ENCODE measurements at places on chromosomes 3 and 15. TPM values are rescaled to one million over a fixed set of nuclear protein-coding genes. Genes with fewer than 3 reads are reported as not detected.
A peak's percentile ranks its signal among the peaks of the same experiment; 100 is the strongest.

SLC6A20 gene
- not detected for total RNA-seq

HERC2 gene
- total RNA-seq = 36.6 TPM

DNA sequence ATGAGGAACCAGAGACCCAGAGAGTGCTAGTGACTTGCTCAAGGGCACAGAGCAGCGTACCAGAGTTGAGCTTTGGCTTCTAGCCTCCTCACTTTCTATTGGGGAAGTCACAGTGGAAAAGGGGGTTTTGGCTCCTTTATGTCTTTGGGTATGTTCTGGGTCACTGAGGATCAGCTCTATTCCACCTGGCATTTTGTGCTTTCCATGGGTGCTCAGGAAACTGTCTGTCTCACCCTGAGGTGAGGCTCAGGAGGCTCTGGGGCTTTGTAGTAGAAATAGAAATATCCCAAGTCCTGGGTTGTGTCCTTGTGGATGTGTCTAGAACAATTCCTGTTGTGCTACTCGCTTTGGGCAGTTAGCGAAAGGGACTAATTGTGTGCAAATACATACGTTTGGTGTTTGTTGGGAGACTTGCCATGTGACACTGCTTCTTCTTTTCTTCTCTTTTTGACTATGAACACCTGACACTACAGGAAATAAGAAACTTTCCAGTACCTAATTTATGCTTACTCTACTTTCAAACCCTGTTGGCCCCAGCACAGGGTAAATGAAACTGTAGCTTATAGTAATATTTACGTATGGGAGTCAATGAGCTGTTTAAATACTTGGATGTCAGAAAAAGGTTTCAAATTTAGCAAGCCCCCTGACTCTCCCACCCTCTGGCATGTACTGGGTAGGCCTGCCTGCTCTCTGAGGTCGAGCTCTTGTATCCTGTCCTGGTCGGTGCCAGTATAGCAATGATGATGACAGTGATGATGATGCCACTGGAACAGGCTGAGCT lies 35.6 kb downstream of the SMAD3 start:
- no peak for DNase-seq

- DNase-seq = no peak
Measured at GRCh38 chr3:139940622-139941021, 5.6 kb downstream of the CLSTN2 start.

GRCh38 chr3:123559040-123559861 lies 25.6 kb downstream of the HACD2 start:
- DNase-seq = peak; percentile 77

GRCh38 chr3:133854264-133855001 lies 41.2 kb downstream of the RAB6B start:
- no peak for DNase-seq

- DNase-seq = peak; percentile 7
Measured at GRCh38 chr3:133674290-133674919, 12.7 kb upstream of the TOPBP1 start.

GRCh38 chr3:127961124-127961523 lies 46.1 kb downstream of the KBTBD12 start:
- no peak for DNase-seq

SPATA12 gene
- total RNA-seq = not detected

DNA sequence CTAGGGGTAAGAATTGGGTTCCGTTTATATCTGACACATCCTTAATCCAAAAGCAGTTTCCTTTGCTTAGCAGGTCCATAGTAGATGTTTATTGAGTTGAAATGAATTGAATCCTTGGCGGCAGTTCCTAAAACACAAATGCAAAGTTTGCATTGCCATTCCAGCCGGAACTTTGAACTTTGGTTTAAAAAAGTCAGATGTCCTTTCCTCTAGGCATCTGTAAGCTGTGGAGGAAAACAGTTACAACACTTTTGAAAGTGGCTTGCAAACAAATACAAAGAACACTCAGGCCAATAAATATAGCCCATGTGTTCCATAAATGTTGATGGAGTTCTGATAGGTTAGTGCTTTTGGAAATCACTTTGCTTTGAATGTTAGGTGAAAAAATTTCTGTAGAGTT lies 374.7 kb upstream of the RARB start:
- no peak for DNase-seq

GRCh38 chr15:68636256-68636655 lies 57.5 kb downstream of the CORO2B start:
- no peak for DNase-seq

DNA sequence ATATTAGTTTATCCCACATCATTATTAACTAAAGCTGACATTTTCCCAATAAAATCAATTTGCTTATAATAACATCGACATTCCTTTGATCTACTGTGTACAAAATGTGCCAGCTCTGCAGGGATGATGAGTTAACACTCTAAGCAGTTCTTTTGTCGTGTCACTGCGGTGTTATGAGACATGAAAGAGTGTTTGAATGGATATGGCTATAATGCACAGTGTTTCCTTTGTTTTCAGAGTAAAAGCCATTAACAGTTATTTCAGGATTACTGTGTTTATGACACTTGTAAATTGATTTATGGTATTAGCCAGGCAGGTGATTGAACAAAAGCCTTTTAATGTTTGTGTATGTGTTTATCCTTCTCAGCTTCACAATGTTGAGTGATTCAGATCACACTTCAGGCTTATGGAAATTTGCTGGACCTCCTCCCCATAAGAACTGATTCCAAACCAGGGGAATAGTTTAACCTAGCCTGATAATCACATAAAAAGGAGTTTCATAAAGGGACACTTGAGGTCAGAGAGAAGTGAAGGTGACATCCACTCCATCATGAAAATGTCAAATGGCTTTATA lies 115.7 kb downstream of the CHL1 start:
- no peak for DNase-seq

GRCh38 chr3:36812240-36812639 lies 47.9 kb upstream of the DCLK3 start:
- no peak for DNase-seq

- DNase-seq = peak; percentile 58
Measured at GRCh38 chr15:71103102-71103676, 12.1 kb upstream of the THSD4 start.

GRCh38 chr15:79078763-79079410 lies 11.7 kb downstream of the RASGRF1 start:
- DNase-seq = no peak

DNA sequence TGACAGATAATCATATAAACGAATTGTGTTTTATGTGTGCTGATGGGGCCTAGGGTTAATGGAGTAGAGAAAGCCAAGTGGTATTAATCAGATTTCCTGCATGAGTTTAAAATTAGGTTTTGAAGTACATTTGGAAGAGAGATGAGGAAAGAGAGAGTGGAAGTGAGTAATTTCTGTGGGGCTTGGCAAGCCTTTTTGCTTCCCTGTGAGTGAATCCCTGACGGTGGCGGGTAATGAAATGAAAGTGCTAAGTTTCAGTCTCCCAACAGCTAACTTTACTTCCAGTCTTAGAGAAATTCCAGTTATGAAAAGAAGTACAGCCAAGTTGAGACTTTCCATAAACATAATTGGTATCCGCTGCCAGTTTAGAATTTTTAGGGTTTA lies 139.4 kb downstream of the BBX start:
- DNase-seq = peak; percentile 92

DNA sequence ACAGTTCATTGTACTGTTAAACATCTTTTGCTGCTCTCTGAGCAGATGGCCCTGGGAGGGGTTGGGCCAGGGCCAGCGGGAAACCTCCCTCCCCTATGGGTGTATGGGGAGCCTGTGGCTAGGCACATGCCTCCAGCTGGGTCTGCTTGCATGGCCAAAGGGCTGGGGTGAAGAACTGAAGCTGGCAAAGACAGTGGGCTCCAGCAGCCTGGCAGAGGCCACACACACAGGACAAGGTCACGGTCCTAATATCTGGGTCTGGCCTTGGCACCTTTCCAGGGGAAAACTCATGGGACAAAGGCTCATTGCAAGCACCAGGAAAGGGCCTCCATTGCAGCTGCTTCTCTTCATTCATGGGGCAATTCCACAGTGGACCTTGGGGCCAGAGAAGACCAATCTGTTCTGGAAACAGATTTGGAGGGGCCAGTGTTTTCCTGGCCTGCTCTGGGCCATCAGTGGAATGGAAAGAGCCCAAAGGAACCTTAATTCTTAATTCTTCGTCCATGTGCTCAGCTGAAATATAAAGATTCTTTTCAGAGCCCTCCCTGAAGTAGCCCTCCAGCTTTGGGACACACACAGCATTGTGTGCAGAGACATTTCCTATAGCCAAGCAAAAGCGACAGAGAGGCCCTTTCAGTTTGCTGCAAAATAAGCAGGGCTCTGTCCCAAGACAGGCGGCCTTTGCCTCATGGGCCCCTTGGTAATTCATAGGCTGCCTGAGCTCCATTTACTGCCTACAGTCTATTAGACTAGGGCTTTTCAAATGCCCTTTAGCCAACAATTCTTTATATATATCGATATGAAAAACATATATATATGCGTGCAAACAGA lies 11.3 kb upstream of the LIMD1 start:
- no peak for DNase-seq

GRCh38 chr15:79130535-79131130 lies 40.1 kb upstream of the RASGRF1 start:
- no peak for DNase-seq

- DNase-seq = peak; percentile 96
Measured at GRCh38 chr3:113249111-113249510, 37.8 kb downstream of the BOC start.

GRCh38 chr3:69692761-69693160 lies 46.5 kb upstream of the MITF start:
- DNase-seq = no peak

- DNase-seq = peak; percentile 23
Measured at GRCh38 chr3:49329186-49329585, 10.7 kb downstream of the USP4 start.

DNA sequence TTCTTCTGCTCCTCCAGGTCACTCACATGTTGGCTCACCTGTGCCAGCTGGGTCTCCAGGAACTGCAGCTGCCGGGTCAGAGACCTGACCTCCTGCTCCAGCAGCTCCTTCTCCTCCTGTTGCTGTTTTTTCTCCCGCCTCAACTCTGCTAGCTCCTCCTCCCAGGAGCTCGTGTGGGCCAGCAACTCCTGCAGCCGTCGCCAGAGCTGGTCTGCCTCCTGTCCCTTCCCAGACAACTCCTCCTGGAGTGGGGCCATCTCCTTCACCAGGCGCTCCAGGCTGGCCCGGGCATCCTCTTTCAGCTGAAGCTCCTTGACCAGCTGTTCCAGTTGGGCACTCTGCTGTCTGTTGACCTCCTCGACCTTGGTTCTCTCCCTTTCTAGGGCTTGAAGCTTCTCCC lies 24.5 kb downstream of the CXCR6 start:
- no peak for DNase-seq

ECT2 gene
- 43.4 TPM for total RNA-seq

GRCh38 chr3:71796290-71796689 lies 11.3 kb upstream of the PROK2 start:
- no peak for DNase-seq

DNA sequence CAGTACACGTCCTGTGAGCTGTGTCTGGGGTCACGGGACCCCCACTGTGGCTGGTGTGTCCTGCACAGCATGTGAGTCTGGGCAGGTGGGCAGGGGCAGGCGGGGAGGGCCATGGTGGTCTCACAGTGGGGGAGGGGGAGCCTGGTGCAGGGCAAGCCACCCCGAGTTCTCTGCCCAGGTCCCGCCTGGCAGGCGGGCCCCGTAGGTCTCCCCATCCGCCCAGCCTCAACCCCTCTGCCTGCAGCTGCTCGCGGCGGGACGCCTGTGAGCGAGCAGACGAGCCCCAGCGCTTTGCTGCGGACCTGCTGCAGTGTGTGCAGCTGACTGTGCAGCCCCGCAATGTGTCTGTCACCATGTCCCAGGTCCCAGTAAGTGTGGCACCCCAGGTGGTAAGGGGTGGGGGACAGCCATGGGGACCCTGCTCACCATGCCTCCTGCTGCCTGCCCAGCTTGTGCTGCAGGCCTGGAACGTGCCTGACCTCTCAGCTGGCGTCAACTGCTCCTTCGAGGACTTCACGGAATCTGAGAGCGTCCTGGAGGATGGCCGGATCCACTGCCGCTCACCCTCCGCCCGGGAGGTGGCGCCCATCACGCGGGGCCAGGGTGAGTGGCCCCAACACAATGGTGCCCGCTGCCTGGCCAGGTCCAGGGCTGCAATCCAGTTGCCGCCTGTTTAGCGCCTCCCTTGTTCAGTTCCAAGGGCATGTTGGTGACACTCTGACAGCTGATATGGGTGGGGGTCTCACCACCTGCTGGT lies 21.9 kb downstream of the PLXNA1 start:
- DNase-seq = no peak

DNA sequence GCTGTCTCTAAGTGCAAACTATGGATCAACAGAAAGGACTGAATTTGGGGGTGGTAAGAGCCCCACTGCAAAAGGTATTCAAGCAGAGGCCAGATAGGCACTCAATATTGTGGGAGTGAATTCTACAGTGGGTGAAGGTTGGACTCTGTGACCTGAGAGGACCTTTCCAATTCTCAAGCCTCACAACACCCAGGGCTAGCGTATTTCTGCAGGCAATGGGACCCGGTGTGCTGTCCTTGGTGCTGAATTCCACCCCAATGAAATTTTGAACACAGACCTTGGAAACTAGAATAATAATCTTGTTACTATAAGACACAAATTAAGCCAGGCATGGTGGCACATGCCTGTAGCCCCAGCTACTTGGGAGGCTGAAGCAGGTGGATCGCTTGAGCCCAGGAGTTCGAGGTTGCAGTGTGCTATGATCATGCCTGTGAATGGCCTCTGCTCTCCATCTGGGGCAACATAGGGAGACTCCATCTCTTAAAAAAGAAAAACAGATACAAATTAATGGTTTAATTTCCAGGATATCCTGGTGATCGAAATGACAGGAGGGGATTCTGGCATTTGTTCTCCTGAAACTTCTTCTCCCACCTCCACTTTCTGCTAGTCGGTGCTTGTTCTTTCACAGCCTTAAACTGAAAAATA lies 135.4 kb downstream of the RAB11A start:
- DNase-seq = peak; percentile 54

DNA sequence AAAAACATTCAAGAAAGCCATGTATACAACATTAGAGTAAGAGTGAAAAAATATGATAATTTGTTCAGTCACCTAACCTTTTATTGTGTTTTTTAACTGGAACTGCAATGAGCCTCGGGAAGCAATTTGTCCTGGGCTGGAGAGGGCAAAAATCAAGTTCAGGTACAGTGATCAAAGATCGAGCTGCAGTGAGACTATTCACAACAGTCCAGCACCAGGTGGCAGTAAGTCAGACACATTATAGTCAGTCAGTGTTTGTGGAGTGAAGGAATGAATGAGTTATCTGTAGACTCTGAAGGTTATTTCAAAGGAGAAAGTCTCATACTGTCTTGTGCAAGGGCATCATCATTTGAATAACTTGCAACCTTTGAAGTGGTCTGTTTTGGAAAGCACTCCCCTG lies 116.6 kb downstream of the CHDH start:
- peak; percentile 28 for DNase-seq

- no peak for DNase-seq
Measured at GRCh38 chr15:59473226-59473625, 35.2 kb downstream of the FAM81A start.

GRCh38 chr3:114660124-114660523 lies 366.3 kb downstream of the TIGIT start:
- peak; percentile 48 for DNase-seq
